Activated CD8-positive, alpha-beta memory T cell treated with anti-CD3 and anti-CD28 coated beads, Interleukin-2, amount 10 ng/mL, durations not matched to agents 7 days and 5 days (primary cell): ENCODE measurements at places on chromosomes 3 and 15. TPM values are rescaled to one million over a fixed set of nuclear protein-coding genes. Genes with fewer than 3 reads are reported as not detected.

Gene INSYN1
- total RNA-seq = not detected

Gene ITIH1
- total RNA-seq = not detected

Gene RTP3
- total RNA-seq = not detected

Gene ALPK3
- total RNA-seq = 0.23 TPM

Gene FOXB1
- total RNA-seq = 2.8 TPM

Gene ITPKA
- total RNA-seq = not detected

Gene ILDR1
- 3.8 TPM for total RNA-seq

Gene SMCO1
- total RNA-seq = not detected

Gene ACAN
- total RNA-seq = not detected

Gene CPNE9
- total RNA-seq = not detected

Gene MAGI1
- total RNA-seq = 4.3 TPM

Gene DYNC1LI1
- total RNA-seq = 31.1 TPM

Gene MINAR1
- total RNA-seq = 0.99 TPM

Gene WNT7A
- total RNA-seq = not detected

Gene HAPLN3
- 49.1 TPM for total RNA-seq

Gene DAPK2
- total RNA-seq = 15.0 TPM

Gene ECE2
- total RNA-seq = not detected

Gene GPR62
- not detected for total RNA-seq

Gene MOBP
- total RNA-seq = not detected

Gene BFSP2
- total RNA-seq = 2.1 TPM

Gene GOLGA6L4
- total RNA-seq = 0.96 TPM

Gene CACNA2D2
- total RNA-seq = 0.56 TPM

Gene KBTBD12
- not detected for total RNA-seq

Gene RABL3
- total RNA-seq = 18.8 TPM

Gene UBL7
- total RNA-seq = 55.9 TPM

Gene EPHB3
- not detected for total RNA-seq

Gene SLC24A1
- 4.2 TPM for total RNA-seq

Gene SNX33
- 1.4 TPM for total RNA-seq

Gene CLRN1
- total RNA-seq = not detected

Gene PARP15
- total RNA-seq = 36.1 TPM

Gene PLSCR4
- not detected for total RNA-seq

Gene CHAC1
- total RNA-seq = 8.3 TPM

Gene GUCA1C
- not detected for total RNA-seq

Gene PLA1A
- not detected for total RNA-seq

Gene ITGB5
- total RNA-seq = 1.2 TPM

Gene GPX1
- 112 TPM for total RNA-seq

Gene CCNL1
- total RNA-seq = 254 TPM

Gene DNAH1
- 13.9 TPM for total RNA-seq

Gene ZPLD1
- not detected for total RNA-seq

Gene GMNC
- total RNA-seq = not detected

Gene FANCD2
- total RNA-seq = 75.1 TPM
